ENCODE measurements at places on chromosomes 2 and 18. TPM values are rescaled to one million over a fixed set of nuclear protein-coding genes. Genes with fewer than 3 reads are reported as not detected.

Gene SERPINB5
- not detected for total RNA-seq

Gene UGT1A8
- total RNA-seq, result not detected

Gene SCN7A
- total RNA-seq, result 14.0 TPM

Gene CRYGC
- not detected for total RNA-seq

Gene HOXD13
- not detected for total RNA-seq

Gene POTEI
- total RNA-seq, result not detected

Gene IL36B
- total RNA-seq, result not detected

DNA sequence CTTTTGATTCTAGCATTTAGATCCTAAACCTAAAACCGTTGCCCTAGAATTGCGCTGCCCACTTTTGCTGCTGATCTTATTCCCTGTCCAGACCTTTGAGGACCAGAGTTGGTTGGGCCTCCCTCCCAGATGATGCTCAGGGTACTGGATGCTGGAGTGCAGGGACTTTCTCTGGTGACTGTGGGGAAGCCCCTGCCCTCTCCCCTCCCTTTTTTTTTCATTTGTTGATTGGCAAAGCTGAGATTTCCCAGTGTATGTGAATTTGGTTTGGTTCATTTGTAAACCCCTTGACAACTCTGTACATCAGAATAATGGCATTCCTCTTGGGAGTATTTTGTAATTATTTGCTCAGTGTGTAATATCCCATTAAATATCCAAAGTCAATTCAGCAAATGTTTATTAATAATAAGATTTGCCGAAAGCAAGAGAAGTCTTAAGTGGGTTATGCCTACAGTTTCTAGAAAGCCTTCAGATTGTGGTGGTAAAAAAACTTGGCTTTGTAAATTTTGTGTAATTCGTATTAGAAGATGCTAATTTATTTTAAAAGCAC lies 28.3 kb downstream of the RAB31 start:
- H3K4me3 ChIP-seq, result no peak overlapping the region
- H3K27me3 ChIP-seq, result no peaks in the 10 kb centered on the region
- no peaks in the 10 kb centered on the region for H3K4me1 ChIP-seq

- no peaks in the 10 kb centered on the region for H3K36me3 ChIP-seq
- no peaks in the 10 kb centered on the region for H3K27me3 ChIP-seq
- no peak overlapping the region for H3K4me3 ChIP-seq
- peaks cover 45% of the 10 kb centered on the region for H3K4me1 ChIP-seq
- H3K27ac ChIP-seq, result peak overlapping the region; percentile 14
- no peak for DNase-seq
Measured at GRCh38 chr2:172404824-172405223, 22.6 kb upstream of the ITGA6 start.

DNA sequence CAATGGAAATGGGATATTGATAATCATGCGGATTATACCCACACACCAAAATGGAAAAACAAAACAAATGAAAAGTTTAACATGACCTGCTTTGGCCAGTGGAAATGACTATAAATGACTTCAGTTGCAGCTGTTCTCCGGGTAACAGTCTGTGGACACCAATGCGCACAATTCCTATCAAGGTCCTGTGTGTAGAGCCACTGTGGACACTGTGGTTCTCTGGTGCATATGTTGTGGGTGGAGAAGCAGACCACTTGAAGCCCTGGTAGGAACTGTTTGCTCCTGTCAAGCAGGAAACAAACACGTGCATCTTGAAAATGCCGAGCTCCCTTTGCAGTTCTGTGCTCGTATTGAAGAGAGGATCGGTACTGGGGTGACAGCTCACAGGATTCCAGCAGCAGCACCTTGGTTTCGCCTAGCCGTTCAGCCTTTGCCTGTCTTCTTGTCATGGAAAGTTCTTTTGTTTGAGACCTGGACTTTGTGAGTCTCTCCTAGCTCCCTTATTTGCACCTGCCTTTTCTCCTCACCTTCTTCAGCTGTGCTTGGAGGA lies 32.9 kb downstream of the NCK2 start:
- no peak overlapping the region for H3K4me3 ChIP-seq
- peaks cover 79% of the 10 kb centered on the region for H3K4me1 ChIP-seq
- H3K27ac ChIP-seq, result no peak overlapping the region
- no peaks in the 10 kb centered on the region for H3K27me3 ChIP-seq

- peaks cover 21% of the 10 kb centered on the region for H3K4me1 ChIP-seq
- no peaks in the 10 kb centered on the region for H3K36me3 ChIP-seq
- no peaks in the 10 kb centered on the region for H3K27me3 ChIP-seq
Measured at GRCh38 chr2:70831861-70832260, 3.8 kb downstream of the CD207 start.

DNA sequence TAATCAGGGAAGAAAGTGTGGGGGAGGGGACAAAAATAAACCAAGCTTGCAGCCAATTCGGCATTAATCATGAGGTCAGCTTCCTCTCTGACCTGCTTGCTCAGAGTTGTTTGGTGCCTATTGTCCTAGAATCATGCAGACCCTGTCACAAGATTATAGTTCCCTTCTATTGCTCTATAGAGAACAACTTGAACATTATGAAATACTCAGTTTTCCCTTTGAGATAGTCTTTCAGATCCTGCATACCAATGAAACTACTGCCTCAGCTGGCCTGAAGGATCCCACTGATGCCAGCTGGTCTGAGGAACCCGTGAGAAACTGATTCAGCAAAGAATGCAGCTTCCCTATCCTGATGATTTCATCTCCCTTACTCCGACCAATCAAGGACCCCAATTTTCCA lies 955 bp upstream of the BBS5 start:
- no peak overlapping the region for H3K27ac ChIP-seq
- no peak overlapping the region for H3K4me3 ChIP-seq
- no peaks in the 10 kb centered on the region for H3K4me1 ChIP-seq
- peak; percentile 24 for DNase-seq
- H3K27me3 ChIP-seq, result no peaks in the 10 kb centered on the region

GRCh38 chr18:3342628-3343027 lies 80.7 kb downstream of the MYL12B start:
- no peak for DNase-seq
- no peaks in the 10 kb centered on the region for H3K27me3 ChIP-seq
- H3K4me1 ChIP-seq, result no peaks in the 10 kb centered on the region
- no peak overlapping the region for H3K27ac ChIP-seq
- H3K4me3 ChIP-seq, result no peak overlapping the region

- DNase-seq, result no peak
- H3K4me1 ChIP-seq, result no peaks in the 10 kb centered on the region
- no peak overlapping the region for H3K4me3 ChIP-seq
- no peaks in the 10 kb centered on the region for H3K27me3 ChIP-seq
Measured at GRCh38 chr2:228847684-228848083, 423.4 kb downstream of the PID1 start.

- H3K27ac ChIP-seq, result no peak overlapping the region
- no peaks in the 10 kb centered on the region for H3K27me3 ChIP-seq
- H3K36me3 ChIP-seq, result no peaks in the 10 kb centered on the region
Measured at GRCh38 chr18:37122877-37123276, 293.9 kb downstream of the KIAA1328 start.

GRCh38 chr2:234770031-234770506 lies 181.7 kb upstream of the SH3BP4 start:
- no peak overlapping the region for H3K27ac ChIP-seq
- H3K36me3 ChIP-seq, result no peaks in the 10 kb centered on the region
- no peaks in the 10 kb centered on the region for H3K27me3 ChIP-seq
- DNase-seq, result no peak
- H3K4me1 ChIP-seq, result no peaks in the 10 kb centered on the region

- H3K27ac ChIP-seq, result peak overlapping the region; percentile 98
- H3K27me3 ChIP-seq, result no peaks in the 10 kb centered on the region
- peaks cover 51% of the 10 kb centered on the region for H3K36me3 ChIP-seq
- peak overlapping the region; percentile 98 for H3K4me3 ChIP-seq
Measured at GRCh38 chr2:85540133-85540648, 1.2 kb downstream of the MAT2A start.

DNA sequence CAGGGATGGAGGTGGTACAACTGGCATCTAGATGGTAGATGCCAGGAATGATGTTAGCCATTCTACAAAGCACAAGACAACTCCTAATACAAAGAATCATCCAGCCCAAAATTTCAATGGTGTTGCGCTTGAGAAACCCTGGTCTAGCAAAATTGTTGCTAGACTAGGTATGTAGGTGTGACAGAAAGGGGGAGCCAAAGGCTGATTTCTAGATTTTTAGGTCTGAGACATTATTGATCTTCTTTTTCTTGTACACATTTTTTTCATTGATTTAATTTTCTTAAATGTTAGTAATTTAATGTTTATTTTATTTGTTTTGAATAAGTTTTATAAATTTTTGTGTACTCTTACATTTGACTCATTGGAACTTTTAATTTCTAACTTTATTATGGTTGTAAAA lies 216.4 kb downstream of the FSIP2 start:
- H3K4me1 ChIP-seq, result no peaks in the 10 kb centered on the region
- H3K27me3 ChIP-seq, result no peaks in the 10 kb centered on the region
- H3K36me3 ChIP-seq, result no peaks in the 10 kb centered on the region
- no peak overlapping the region for H3K27ac ChIP-seq
- H3K4me3 ChIP-seq, result no peak overlapping the region
- no peak for DNase-seq

GRCh38 chr2:142944264-142944663 lies 66.8 kb downstream of the KYNU start:
- H3K27ac ChIP-seq, result no peak overlapping the region
- no peaks in the 10 kb centered on the region for H3K36me3 ChIP-seq
- H3K4me3 ChIP-seq, result no peak overlapping the region
- DNase-seq, result no peak
- H3K27me3 ChIP-seq, result no peaks in the 10 kb centered on the region

- no peak overlapping the region for H3K27ac ChIP-seq
- no peak overlapping the region for H3K4me3 ChIP-seq
- DNase-seq, result no peak
- no peaks in the 10 kb centered on the region for H3K27me3 ChIP-seq
Measured at GRCh38 chr2:138475277-138475776, 26.2 kb upstream of the SPOPL start.

All from heart left ventricle (tissue), 16 donors.